ENCODE measurements at places on chromosomes 1 and 21. TPM values are rescaled to one million over a fixed set of nuclear protein-coding genes. Genes with fewer than 3 reads are reported as not detected.

Gene MGST3
- polyA plus RNA-seq, result 217 TPM

DNA sequence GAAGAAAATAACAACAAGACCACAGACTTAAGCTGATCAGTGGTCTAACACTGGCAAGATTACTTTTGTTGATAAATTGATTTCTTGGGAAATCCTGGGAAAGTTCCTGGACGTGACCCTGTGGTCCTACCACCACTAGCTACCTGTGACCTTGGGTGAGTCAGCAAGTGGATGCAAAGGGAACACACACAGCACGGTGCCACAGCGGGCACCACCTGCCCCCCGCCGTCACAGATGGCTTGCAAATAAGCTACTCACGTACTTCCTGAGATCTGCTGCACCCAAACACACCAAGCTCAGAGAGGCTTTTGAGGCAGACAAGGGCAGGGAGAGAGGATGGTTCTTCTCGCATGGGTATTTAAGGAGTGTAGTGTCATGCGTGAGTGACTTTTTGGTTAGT, 12.7 kb downstream of the CFAP298 start:
- no peak for DNase-seq

GRCh38 chr1:178066296-178066907, 27.5 kb upstream of the RASAL2 start:
- no peak for DNase-seq

GRCh38 chr1:32448773-32449456, 16.0 kb upstream of the ZBTB8B start:
- DNase-seq, result no peak

GRCh38 chr1:201083741-201084140, 28.5 kb downstream of the CACNA1S start:
- no peak for DNase-seq

GRCh38 chr1:10530281-10530740, 55.6 kb downstream of the PEX14 start:
- DNase-seq, result no peak

GRCh38 chr21:45504021-45504515, 38.2 kb downstream of the SLC19A1 start:
- no peak for DNase-seq

Gene TENT5C
- polyA plus RNA-seq, result 2.6 TPM

GRCh38 chr1:107867422-107867821, 97.6 kb downstream of the VAV3 start:
- DNase-seq, result no peak

- DNase-seq, result no peak
Measured at GRCh38 chr1:201076092-201076491, 36.1 kb downstream of the CACNA1S start.

Gene SZRD1
- 111 TPM for polyA plus RNA-seq

- DNase-seq, result no peak
Measured at GRCh38 chr1:63975481-63975880, 201.7 kb downstream of the ROR1 start.

DNA sequence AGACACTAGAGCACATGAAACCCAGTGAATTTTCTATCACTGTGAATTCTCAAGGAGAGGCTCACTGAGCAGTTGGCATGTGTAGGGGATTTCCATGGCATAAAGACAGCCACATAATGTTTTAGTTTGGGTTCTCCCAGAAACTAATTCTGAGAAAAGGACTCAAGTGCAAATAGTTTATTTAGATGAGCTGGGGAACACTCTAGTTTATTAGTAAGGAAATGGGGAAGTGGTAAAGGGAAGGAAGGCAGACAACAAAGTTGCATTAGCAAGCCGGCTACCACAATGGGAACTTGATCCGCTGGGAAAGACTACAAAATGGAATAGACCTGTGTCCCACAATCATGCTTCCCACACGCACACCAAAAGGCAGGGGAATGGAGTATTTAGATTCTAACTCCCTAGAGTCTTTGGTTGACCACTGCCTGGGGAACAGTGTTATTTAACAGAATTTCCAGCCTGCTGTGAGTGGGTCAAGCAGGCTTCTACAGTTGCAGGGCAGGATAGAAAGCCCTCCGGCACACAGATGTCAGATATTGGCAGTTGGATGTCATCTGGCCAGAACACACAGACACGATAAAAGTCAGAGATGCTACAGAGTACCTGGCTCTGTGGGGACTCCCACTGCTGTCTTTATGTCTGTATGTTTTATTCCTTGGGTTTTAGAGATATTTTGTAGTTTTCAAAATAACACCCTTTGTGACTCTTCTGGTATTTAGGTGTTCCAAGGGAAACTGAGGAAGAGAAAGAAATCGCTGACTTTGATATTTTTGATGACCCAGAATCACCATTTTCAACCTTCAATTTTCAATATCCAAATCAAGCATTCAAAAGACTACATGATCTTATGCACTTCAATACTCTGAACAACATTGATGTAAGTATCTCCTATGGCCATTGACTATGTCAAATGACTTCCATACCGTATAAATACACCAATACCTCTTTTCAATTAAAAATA, 150.1 kb downstream of the PLA2G4A start:
- no peak for DNase-seq

DNA sequence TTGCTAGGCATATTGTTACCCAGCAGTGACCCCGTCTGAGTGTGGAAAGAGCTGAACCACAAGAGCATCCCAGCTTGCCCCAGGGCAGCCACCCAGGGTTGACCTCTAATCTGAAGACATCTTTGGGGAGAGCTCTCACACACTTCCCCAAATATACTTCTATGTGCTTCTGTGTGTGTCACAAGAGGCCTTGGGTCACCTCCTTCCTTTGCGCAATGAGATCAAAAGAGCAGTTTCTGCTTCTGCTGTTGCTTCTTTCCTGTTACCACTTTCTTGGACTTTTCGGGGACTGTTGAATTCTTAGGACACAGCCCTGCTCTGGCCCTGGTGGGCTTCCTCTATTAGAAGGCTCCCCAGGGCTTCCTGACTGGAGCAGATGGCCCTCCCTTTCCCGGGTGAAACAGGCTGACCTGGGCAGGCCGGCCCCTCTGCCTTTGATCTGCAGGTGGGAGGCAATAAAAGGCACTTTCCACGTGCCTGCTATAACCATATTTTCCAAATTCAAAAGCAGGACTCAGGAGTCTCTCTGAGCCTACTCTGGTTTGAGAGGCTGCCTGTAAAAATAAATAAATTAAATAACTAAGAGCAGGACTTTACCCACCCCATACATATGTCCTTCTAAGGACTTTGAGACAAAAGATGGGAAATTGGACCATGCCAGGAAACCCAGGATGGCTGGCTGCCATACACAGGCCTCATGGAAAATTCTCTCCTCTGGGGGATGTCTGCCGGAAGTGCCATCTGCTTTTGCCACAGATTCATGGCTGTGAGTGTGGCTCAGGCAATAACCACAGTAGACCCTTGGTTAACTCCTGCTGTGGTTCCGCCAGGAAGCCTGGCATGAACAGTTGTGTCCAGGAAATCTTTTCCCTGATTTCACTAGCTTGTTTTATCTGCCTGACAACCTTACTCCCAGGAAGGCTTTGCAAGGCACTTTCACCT, 28.3 kb upstream of the RCSD1 start:
- no peak for DNase-seq

Gene RIIAD1
- polyA plus RNA-seq, result not detected

GRCh38 chr1:84959294-84959693, 37.6 kb downstream of the MCOLN2 start:
- DNase-seq, result no peak

DNA sequence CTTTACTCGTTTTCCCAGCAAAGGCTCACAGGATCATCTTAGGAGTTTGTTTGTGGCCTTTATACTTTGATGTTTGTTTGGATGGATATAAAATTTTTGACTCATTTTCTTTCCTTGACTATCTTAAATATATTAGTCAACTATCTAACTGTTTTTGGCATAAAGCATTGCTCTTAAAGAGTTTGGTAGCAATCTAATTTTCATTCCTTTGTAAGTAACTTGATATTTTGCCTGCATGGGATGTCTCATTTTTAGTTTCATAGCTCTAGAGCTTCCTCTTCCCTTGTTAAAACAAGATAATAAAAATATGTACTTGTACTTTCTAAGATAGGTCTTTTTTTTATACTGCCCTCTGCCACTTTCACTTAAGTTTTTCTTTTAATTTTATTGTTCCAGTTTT, 161.9 kb downstream of the MAGI3 start:
- no peak for DNase-seq

- no peak for DNase-seq
Measured at GRCh38 chr1:74205266-74205665, 7.2 kb downstream of the FPGT start.

GRCh38 chr21:35113064-35113463, 64.0 kb upstream of the RUNX1 start:
- DNase-seq, result no peak

Gene SDHC
- 300 TPM for polyA plus RNA-seq

- no peak for DNase-seq
Measured at GRCh38 chr1:69058454-69058853, 509.3 kb upstream of the LRRC7 start.

Gene FCGR3A
- 1.8 TPM for polyA plus RNA-seq

- DNase-seq, result no peak
Measured at GRCh38 chr21:36508948-36509347, 29.0 kb upstream of the CLDN14 start.

Gene FAM163A
- polyA plus RNA-seq, result 0.71 TPM

Gene GBP1
- polyA plus RNA-seq, result 18.0 TPM

- no peak for DNase-seq
Measured at GRCh38 chr21:44086636-44087425, 20.4 kb upstream of the PWP2 start.

Gene KIF17
- polyA plus RNA-seq, result 4.9 TPM

DNA sequence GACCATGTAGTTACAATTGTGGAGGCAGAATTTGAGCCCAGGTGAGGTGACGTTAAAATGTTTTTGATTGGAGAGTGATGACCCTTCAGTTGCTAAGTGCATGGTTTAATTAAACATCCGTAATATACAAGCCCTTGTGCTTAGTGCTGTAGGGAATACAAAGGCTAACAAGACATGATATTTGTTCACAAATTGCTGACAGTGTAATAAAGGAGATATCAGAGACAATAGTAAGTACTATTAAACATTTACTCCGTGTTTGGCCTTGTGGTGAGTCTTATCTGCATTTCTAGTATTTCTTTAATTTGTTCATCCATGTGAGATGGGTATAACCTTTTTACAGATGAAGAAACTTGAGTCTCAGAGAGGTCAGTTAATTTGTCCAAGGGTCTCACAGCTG, 37.9 kb downstream of the RLF start:
- no peak for DNase-seq

GRCh38 chr1:61233121-61233660, 150.8 kb downstream of the NFIA start:
- no peak for DNase-seq

GRCh38 chr1:54024358-54024757, 6.4 kb upstream of the LDLRAD1 start:
- no peak for DNase-seq

GRCh38 chr1:89624715-89625323, 8.1 kb upstream of the LRRC8C start:
- no peak for DNase-seq

GRCh38 chr1:174077749-174078490, 55.8 kb upstream of the RC3H1 start:
- DNase-seq, result no peak

- no peak for DNase-seq
Measured at GRCh38 chr1:14165371-14165801, 433.1 kb upstream of the KAZN start.

DNA sequence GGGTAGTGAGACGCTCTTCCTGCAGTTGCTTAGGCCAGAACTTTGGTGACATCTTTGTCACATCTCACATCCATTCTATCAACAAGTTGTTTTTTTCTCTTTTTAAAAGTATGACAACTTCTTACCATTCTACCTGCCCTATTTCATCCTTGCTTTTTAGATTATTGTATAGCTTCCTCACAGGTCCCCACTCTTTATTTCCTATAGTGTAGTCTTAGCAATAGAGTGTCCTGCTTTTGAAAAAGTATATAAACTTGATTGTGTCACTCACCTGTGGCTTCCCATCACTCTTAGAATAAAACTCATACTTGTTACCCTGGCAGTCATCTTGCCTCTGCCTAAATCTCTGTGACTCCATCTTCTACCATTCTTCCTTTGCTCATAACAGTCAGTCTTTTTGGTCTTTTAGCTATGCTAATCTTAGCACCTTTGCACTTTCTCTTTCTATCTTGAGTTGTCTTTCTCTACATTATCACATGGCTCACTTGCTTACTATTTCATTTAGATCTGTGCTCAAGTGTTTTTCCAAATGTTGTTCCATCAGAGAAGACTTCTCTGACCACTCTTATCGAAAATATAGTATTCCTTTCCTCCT, 9.5 kb downstream of the CDC73 start:
- DNase-seq, result no peak

Gene GBP6
- not detected for polyA plus RNA-seq

Gene CFAP45
- 3.2 TPM for polyA plus RNA-seq

GRCh38 chr1:24126018-24126671, 14.2 kb upstream of the MYOM3 start:
- DNase-seq, result no peak

Gene ZMYND12
- polyA plus RNA-seq, result 4.0 TPM

- DNase-seq, result no peak
Measured at GRCh38 chr1:67767103-67767782, 66.0 kb downstream of the GNG12 start.

DNA sequence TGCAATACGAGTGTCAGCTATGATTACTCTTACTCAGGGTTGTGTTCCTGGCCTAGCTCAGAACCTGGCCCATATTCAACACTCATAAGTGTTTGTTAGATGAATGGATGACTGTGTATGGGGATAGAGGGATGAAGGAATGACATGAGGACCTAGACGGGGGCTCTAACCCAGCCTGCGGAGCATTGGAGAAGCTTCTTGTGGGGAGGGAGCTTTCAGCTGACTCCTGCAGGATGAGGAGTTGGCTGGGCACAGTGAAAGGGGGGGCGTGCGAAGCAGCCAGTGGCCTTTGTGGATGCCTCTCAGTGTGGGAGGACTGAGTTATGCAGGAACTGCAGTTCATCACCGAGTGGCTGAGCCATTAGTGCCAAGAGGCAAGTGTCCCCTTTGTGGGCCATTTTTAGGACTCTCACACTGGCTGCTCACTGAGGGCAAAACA, 1.2 kb upstream of the EXTL1 start:
- DNase-seq, result no peak
